ENCODE measurements at places on chromosomes 3 and 15.
A peak's percentile ranks its signal among the peaks of the same experiment; 100 is the strongest.

DNA sequence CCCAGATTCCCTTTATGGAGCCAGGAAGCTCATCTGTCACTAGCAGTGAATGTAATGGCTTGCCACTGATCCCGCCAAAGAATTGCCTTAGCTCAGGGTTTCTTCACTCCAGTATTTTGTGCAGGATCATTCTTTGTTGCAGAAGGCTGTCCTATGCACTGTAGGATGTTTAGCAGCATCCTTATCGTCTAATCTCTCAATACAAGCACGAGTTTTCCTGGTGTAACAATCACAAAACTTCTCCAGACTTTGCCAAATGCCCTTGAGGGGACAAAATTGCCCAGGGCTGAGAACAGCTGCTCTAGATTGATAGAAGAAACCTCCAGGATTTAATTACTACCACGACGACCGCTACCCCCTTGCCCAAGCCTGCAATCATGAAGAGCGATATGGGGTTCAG lies 6.8 kb upstream of the SHQ1 start:
- no peak for DNase-seq

DNA sequence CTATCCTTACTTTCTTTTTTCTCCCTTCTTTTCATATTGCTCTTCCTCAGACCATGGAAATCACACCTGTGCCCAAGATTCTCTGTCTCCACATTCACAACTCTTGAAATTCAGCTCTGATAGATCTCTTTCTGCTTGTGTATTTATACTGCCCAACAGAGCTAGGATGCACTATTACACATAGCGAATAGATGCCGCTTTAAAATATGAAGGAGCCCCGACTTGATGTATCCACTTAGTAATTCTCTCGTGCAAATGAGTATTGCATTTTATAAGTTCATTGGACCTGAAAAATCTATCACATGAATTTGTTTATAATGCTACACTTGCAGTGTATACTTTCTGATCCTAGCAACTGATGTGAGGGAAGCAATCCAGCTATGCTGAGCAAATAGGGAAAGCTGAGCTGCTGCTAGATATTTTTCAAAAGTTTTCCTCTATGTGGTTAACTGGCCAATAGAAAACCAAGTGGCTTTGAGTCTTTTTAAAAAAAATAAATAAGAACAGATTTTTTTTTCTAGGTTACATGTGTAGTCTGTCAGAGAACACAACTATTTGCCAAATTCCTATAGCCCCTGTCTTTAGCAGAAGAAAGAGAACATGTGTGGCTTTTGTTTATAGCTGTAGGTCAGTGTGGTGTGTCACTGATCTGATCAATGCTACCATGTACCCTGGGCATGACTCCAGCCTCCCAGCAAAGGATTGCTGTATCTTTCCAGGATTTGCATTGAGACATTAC lies 64.3 kb upstream of the LEKR1 start:
- DNase-seq, result no peak

DNA sequence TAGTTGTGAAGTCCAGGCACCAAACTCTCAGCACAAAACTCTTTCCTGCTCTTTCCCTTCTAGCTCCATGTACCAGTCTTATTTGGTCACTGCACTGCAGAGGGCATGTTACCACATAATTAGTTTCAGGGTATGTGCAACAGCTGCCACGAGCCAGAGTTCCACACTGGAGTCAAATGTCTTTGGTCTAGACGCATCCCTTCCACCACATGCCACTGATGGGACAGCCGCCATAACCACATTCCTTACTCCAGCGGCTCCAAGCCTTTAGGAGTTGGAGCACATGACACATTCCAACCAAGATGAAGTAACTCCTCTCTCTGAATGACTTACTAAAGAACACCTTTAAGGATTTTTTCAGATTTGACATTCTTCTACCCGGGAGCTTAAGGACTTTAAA lies 153.4 kb downstream of the ERC2 start:
- no peak for DNase-seq

- DNase-seq, result no peak
These were observed 20.2 kb upstream of the SLC6A20 start for GRCh38 chr3:45816544-45816943.

DNA sequence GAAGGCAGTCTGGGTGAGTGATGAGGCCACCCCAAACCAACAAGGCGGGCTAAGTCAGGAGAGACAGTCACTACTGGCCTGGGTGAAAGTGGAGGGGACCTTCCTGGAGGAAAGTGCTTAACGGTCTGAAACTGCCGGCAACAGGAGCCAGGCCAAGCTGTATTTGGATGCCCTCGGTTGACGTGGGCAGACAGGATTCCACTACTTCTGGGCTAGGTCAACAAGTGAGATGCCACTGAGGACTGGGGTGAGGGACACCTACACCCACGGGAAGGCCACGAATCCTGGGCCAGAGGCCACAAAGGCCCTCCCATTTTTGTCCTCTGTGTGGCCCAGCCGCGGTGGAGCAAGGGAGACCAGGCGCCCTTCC lies 12.3 kb downstream of the SPTBN5 start:
- DNase-seq, result no peak

DNA sequence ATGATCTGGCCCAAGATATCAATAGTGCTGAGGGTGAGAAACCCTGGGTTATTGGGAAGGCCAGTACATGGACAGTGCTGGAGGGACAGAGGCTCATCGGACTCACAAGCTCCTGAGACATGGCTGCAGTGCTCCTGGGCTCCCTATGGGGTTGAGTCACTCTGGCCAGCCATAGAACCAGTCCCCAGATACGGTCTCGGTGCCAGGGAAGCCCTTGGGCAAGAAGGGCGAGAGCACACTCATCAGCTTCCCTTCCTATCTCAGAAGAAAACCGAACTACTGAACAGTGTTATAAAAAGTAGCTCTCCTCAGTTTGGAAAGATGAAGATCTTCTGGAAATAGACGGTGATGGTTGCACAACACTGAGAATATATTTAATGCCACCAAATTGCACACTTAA lies 34.4 kb downstream of the POC1A start:
- no peak for DNase-seq

DNA sequence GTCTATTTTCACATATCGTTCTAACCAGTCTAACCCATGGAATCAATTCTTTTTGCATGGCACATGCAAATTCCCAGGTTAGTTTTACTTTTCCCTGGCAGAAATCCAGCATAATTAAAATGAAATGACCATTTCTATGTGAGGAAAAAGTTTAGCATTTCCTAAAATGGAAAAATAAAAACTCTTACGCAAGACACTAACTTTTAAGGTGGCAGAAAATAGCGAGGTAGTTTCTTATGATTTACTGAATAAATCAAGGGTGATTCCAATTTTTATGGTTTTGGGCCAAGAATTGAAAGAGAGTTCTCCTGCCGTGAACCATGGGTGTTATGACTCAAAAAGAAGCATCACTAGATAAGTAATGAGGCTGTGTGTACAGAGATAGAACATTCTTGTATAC lies 32.7 kb upstream of the NR2F2 start:
- DNase-seq, result no peak

GRCh38 chr3:49779358-49780079 lies 6.8 kb downstream of the IP6K1 start:
- no peak for DNase-seq

GRCh38 chr15:70801109-70801508 lies 37.8 kb upstream of the UACA start:
- no peak for DNase-seq

DNA sequence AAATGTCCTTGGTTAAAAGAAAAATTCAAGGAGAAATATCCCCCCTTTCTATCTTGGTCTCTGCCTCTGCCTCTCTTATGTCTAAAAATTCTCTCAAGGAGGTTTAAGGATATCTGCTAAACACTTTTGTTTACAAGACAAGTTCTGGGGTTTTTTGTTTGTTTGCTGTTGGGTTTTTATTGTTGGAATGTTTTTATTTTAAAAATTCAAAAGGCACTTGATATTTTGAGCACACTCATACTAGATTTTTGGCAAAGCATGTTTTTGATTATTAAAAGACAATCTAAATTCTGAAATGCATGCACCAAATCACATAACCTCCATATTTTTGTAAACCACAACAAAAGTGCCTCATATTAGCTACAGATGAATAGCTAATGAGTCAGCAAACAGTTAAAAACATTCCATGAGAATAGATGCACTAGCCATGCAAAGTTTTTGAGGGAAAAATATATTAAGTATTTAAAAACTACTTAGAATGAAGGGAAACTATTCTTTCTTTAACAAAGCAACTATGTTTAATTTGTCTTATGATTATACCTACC lies 84.6 kb downstream of the ZBTB20 start:
- no peak for DNase-seq

- no peak for DNase-seq
These were observed 67.6 kb upstream of the GCNT3 start for GRCh38 chr15:59543721-59544547.

DNA sequence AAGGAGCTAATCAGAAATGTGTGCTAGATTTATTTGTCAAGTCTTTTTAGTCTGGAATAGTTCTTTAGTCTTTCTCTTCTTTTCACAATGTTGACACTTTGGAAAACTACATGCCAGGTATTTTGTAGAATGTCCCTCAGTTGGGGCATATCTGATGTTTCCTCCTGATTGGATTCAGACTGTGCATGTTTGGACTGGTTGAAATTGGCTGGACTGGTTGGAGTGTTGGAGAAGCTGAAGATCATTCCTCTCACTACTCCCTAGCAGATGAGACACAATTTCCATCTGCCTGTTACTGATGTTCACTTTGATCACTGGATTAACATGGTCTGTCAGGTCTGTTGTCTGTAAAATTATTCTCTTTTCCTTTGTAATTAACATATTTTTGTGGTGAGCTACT lies 3.7 kb downstream of the NME9 start:
- no peak for DNase-seq

- peak; percentile 83 for DNase-seq
These were observed 2.9 kb downstream of the FMN1 start for GRCh38 chr15:33191591-33191990.

DNA sequence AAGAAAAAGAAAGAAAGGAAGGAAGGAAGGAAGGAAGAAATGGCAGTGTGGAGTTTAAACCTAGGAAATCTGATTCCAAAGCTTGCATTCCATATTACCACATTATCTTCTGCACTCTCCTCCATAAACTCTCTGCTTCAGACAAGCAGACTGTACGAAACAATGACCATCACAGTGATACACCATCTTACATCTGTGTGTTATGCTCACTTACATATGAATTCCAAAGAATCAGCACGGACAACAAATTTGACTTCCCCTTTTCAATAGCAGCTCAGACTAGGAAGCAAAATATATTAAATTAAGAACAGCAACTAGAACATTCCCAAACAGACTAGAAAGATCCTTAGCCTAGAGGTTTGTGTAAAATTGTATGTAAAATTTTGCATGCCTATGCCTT lies 18.0 kb upstream of the PPM1L start:
- DNase-seq, result no peak

- no peak for DNase-seq
These were observed 13.5 kb upstream of the SUCNR1 start for GRCh38 chr3:151859905-151860304.

- DNase-seq, result no peak
These were observed 15.4 kb downstream of the APH1B start for GRCh38 chr15:63292771-63293170.

GRCh38 chr3:170562080-170562479 lies 23.8 kb downstream of the SLC7A14 start:
- DNase-seq, result no peak

- DNase-seq, result no peak
These were observed 120.5 kb downstream of the XXYLT1 start for GRCh38 chr3:195150181-195151118.

DNA sequence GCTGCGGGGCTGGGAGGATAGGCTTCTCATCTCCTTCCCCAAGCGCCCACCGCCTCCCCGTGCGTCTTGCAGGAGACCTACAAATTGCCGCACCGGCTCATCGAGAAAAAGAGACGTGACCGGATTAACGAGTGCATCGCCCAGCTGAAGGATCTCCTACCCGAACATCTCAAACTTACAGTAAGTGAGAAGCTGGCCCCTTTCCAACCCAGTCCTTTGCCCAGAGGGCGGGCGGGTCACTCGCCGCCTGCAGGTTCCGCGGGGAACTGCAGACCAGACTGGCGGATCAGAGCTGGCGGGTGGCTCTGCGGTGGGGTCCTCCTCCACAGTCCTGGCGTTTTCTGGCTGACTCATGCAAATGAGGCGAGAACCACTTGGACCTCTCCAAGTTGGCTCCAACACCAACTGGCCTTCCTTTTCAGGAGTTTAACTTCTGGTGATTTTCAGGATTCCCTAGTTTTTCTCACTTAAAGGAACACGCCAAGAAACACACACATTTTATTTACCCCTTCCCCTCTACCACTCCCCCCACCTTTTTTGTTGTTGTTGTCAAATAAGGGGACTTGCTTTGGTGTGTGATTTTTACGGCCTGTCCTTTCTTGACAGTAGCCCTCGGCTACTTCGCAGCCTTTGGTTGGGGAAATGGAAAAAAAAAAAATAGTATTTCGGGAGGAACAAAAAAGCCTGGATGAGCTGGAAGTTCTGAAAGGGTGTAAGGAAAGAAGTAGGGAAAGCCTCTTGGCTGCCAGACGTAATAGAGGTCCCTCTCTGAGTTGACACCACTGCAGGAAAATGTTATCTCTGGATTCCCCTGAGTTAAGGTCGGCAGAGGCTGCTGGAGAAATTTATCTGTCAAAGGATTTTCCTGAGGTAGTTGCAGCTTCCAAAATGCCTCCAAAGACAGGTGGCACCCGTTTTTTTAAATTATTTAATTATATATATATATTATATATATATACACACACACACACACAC lies 1.3 kb downstream of the BHLHE40 start:
- peak; percentile 73 for DNase-seq

DNA sequence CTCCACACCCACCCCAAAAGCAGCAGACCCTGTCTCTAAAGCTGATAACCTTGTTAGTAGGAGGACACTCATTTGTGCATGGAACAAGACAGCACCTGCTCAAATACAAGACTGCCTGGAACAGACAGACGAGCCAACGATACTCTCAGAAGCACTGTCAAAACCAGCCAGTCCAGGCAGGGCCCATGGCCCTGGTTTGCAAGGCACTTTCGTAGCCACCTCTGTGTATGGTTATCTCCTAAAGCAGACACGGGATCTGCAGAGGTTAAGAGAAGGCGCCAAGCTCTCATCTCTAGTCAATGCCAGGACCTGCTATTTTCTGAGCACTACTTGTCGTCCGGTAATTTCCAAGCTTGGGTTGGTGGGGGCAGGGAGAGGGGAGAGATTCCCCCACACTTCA lies 10.5 kb downstream of the NTRK3 start:
- peak; percentile 31 for DNase-seq

DNA sequence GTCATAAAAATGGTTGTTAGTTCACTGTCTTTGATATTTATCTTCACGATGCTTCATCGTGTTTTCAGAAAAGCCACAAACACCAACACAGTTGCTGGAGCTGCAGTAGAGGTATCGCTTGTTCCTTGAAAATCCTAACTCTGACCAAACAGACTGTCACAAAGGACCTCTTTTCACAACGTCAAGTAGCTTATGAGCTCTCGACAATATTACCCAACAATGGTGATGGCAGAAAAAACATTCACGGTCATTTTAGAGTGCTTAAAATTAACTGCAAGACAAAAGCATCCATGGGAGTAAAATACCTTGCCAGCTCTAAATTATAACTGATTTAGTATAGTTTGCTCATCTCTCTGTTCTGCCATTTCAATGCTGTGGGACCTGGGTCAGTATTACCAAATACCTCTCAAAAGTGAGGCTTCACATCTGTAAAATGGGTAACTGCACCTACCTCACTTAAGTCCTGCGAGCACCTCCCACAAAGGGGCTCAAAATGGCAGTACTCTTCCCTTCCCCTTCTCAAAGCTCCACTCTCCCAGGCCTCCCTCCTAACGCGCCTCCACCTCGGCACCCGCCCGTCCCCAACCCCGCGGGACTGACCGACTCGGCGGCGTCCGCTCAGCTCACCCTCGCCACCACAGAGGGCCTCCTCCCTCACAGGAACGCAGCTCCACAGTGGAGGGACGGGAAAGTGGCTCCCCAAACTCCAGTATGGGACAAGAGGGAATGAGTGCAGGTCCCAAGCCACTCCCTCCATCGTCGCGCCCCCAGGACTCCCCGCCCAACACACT lies 546 bp downstream of the TRIM59 start:
- DNase-seq, result no peak
